ENCODE measurements at places on chromosomes 4 and X.

GRCh38 chr4:36292556-36293188 lies 11.3 kb downstream of the DTHD1 start:
- DNase-seq, result peak; percentile 26

DNA sequence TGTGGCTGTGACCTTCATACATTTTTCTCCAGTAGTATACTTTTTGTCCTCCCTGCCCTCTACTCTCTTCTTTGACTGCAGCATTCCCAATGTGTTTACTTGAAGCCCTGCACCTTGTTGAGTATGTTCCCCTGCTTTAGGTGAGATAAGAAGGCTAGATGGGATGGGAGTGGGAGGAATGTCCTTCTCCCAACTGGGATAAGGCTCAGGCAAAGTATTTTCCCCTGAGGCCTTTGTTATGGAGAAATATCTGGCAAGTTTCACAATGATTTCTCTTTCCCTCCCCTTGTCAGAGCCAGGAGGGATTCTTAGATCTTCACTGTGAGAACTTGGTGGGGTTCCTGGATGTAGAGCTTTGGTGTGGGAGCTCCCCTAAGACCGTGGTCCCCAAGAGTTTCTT lies 131.8 kb downstream of the CLCN5 start:
- DNase-seq, result no peak

DNA sequence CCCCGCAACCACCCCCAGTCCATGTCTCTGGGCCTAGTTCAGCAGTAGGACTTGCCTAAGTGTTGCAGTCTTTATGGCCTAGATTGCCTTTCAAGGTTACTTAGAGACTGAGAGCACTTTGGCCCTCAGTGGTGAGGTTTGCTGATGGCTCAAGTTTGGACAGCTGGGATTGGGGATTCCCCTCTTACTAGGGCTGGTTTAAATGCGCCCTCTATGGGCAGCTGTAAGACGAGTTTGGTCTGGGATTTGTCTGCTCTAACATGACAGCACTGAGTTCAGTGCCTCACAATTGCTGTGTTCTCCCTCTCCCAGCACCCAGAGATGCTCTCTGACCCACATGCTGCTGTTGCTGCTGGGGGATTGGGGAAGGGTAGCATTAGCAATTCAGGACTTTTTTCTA lies 23.1 kb downstream of the DACH2 start:
- DNase-seq, result peak; percentile 4

DNA sequence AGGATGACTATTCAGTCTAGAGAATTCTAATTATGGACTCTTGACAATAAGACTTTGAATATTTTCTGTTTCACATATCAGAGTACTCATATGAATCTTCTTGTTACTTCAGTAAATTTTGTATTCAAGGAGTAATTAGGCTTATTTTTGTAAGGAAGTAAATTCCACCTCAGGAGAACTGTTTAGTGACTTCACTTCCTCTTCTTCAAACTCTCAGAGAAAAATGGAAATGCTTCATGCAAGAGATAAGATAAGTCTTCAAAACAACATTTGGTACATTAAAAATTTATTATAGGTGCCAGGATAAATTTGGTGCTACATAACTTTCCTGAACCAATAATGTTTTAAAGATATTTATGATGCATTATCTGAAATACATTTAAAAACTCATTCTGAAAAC lies 1421.9 kb downstream of the PCDH7 start:
- DNase-seq, result peak; percentile 5

GRCh38 chrX:99719140-99719539 lies 690.9 kb downstream of the PCDH19 start:
- no peak for DNase-seq

GRCh38 chr4:111074523-111075114 lies 451.7 kb upstream of the PITX2 start:
- DNase-seq, result no peak

GRCh38 chr4:3302786-3303564 lies 10.2 kb downstream of the RGS12 start:
- DNase-seq, result no peak

GRCh38 chr4:67393699-67394281 lies 151.5 kb downstream of the CENPC start:
- DNase-seq, result peak; percentile 61

- no peak for DNase-seq
Observed at GRCh38 chrX:1212532-1212931, at the start of gene CRLF2. Gene CRLF2, minus strand, starts transcription at chrX:1212649. Its CDS starts 15 bp downstream, at chrX:1212634.

GRCh38 chrX:57083143-57083542 lies 38.2 kb downstream of the SPIN2B start:
- no peak for DNase-seq

DNA sequence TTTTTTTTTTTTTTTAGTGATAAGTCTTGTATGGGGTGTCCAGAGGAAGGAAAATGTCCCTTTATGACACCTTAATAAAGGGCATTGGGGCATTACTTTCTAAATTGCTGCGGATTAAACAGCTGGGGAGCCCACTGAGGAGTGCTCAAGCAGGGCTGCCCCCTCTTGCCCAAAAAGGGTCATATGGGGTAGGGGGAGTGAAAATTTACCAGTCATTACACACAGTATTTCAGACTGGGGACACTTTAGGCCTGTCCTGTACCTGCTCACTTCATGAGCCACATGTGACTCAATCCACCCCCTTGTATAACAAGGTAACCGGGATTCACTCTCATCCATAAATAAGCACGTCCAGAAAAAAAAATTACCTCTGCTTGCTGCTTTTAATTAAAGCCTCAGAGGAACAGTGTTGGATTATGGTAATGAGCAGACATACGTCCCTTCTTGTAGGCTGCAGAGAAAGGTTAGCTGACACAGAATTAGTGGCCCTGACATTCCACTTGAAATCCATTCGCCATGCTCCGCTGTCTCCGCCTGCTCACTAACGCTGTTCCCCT lies 1.8 kb downstream of the PRDM8 start:
- no peak for DNase-seq

- DNase-seq, result peak; percentile 85
Observed at GRCh38 chrX:12946838-12947544, 27.9 kb upstream of the TMSB4X start.

GRCh38 chr4:2934077-2934812 lies 29.0 kb downstream of the NOP14 start:
- peak; percentile 25 for DNase-seq

DNA sequence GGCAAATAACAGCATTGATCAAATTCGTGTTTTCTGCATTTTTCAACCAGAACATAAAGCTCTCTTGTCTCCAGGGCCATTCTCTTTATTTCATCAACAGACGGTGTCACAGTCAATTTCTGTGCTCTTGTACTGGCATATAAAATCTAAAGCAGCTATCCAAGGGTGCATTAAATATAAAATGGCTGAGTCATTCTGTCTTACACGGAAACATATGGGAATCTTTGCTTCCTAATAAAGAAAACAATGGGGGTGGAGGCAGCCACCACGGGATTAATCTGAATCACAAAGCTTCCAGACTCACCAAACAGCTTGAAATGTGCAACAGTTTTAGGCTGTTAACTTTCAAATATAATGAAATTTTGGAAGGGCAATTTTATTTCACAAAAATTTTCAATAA lies 132.6 kb downstream of the IL15 start:
- DNase-seq, result peak; percentile 72

All from astrocyte of the spinal cord (primary cell).